ENCODE measurements at places on chromosomes 3 and 15. TPM values are rescaled to one million over a fixed set of nuclear protein-coding genes. Genes with fewer than 3 reads are reported as not detected.

- DNase-seq = no peak
Measured at GRCh38 chr3:139572847-139573672, 33.5 kb upstream of the RBP1 start.

Gene CHST2
- total RNA-seq = 0.49 TPM

Gene COL6A5
- not detected for total RNA-seq

- DNase-seq = no peak
Measured at GRCh38 chr3:16181361-16181760, 6.9 kb downstream of the GALNT15 start.

Gene SELENOS
- 70.9 TPM for total RNA-seq

GRCh38 chr3:59486520-59486919 is 436.7 kb upstream of the CFAP20DC start:
- DNase-seq = no peak

DNA sequence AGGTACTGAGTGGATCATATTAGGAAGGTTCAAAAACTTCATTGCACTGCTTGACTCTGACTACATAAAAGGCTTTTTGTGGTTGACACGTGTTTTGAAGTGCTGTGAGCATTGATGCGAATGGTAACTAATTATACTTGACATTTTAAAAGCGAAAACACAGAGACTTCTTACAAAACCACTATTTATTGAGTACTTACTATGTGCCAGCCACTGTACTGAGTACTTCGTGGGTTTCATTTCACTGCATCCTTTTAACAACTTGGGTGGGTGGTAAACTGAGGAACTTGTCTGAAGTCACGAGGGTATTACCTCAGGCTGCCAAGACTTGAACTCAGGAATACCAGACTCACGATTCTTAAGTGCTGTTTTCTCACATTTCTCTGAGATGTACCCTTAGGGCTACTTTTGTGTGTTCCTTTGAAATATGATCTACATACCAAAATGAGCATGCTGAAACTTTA is 45.3 kb upstream of the PPP4R2 start:
- DNase-seq = no peak

- no peak for DNase-seq
Measured at GRCh38 chr3:133979553-133979952, 50.2 kb downstream of the SLCO2A1 start.

GRCh38 chr3:72995337-72995736 is 1.3 kb upstream of the PPP4R2 start:
- DNase-seq = no peak

Gene SOX14
- total RNA-seq = not detected

Gene FBXL22
- total RNA-seq = not detected

- no peak for DNase-seq
Measured at GRCh38 chr3:5059782-5060181, 62.3 kb upstream of the ARL8B start.

- DNase-seq = no peak
Measured at GRCh38 chr3:102123590-102124190, 274.4 kb downstream of the NFKBIZ start.

Gene GALNT15
- 0.09 TPM for total RNA-seq

DNA sequence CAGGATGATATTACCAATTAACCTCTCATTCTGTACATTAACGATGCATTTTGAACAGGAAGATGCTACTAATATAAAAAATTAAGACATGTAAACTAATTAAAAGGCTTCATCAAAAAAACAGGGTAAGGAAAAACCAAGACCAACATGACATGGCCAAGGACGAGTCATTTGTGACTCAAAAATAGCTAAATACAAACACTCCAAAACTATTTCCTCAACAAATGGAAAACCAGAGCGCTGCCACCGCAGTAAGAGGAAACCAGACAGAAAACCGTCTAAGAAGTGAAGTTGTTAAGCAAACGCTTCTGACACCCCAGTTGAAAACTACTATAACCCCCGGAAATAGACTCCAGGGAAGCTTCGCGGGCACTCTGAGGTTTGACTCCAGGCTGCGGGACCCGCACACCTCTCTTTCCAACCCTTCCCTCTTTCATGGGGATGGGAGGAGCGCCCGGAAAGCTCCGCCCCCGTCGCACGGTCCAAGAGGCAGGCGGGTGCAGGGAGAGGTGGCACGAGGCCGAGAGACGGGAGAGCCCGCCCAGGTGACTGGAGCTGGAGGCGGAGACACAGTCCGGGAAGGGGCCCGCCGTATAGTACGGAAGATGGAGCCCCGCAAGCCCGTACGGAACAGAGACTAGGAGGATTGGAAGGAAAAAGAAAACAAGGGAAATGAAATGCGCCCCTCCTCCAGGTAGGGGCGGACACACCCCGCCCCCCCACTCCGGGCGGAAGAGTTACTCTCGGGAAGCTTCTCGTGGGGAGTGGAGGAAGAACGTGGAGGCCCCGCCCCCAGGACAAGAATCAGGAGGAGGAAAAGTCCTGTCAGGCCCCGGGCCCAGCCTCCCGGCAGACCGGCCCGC is 708 bp downstream of the DCAF1 start:
- DNase-seq = peak; percentile 83

DNA sequence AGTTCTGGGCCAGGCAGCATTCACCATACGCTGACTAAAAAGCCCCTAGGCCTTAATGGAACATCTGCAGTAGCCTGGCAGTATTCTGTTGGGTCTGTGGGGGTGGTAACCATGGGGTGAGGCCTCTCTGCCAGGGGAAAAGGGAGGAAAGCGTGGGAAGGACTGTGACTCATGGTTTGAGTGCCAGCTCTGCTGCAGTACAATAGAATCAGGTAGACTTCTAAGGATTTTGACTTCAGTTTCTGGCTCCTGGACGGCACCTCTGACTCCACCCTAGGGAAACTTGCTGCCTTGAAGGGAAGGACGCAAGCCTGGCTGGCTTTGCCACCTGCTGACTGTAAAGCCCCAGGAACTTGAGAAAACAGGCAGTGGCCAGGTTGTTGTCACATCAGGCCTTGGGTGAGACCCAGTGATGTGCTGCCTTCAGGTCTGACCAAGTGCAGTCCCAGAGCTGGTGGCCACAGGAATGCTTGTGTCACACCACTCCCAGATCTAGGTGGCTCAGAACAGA is 148.6 kb downstream of the SUCNR1 start:
- DNase-seq = no peak

Gene CYFIP1
- total RNA-seq = 70.5 TPM

GRCh38 chr3:144375088-144375487 is 403.5 kb downstream of the DIPK2A start:
- no peak for DNase-seq

DNA sequence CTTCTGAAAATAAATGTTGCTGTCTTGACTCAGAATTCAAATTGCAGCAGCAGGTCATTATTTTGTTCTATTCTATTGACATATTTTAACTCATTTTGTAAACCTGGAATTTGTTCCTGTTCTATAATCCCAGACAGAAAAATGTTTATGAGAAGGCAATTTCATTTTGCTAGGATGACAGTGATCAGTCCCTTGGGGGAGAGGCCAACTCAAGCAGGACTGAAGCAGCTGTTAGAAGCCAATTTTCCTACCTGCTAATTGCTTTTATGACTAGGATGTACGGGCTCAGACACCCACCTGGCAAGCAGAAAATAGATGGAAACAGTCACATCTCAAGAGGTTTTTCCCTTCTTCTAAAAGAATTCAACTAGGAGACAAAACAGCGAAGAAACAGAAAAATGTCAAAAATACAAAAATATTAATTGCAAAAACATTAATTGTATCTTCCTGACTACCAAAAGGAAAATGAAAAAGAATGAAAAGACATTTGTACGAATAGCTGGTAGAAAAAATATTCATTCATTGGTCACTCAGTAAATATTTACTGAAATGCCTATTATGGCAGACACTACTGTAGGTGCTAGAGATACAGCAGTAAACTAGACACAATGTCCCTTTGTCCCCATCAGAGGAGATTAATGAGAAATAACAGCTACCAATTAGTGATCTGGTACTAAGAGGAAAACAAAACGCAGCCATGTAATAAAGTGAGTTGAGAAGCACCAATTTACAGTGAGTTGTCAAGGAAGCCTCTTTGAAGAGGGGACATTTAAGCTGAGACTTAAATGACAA is 73.5 kb downstream of the PEAK1 start:
- no peak for DNase-seq

- DNase-seq = no peak
Measured at GRCh38 chr3:174810254-174810653, 48.9 kb upstream of the NAALADL2 start.

Gene SRGAP3
- 0.27 TPM for total RNA-seq

DNA sequence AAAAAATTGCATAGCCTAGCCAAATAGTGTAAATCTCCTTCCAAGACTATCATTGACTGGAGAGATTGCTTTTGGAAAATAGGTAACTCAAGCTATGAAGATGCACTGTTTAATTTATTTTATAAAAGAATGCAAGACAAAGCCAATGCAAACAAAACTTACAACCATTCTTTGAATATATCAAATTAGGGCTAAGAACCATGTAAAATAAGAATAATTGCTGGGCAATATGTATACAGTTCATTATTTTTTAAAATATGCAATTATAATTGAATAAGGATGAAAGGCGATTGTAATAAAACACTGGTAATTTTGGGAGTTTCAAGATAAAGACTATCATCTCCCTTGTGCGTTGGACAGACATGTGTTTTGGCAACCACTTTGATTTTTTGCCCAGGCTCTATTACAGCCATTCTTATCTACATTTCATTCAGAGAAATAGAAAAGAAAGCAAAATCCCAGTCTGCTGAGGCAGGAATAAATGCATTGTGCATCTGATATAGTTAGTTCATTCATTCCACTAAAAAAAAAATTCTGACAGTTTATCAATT is 242.3 kb upstream of the ROBO1 start:
- no peak for DNase-seq

GRCh38 chr3:129377615-129378014 is 50.8 kb downstream of the EFCAB12 start:
- no peak for DNase-seq

DNA sequence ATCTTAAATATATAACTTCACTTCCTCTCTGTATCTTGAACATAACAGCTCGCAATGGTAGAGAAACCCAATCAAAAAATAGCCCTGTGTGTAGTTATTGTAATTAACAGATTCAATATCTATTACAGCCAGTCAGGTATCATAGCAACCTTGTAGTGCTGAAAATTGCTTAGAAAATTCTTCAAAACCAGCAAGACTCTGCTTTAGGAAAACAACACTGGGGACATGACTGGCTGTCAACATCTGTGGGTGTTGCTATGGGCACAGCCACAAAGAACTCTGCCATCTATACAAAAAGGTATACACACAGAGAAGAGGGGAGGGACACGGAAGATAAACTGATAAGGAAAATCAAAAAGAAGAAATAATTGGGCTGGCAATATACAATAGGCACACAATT is 101.2 kb downstream of the WDR72 start:
- DNase-seq = no peak

DNA sequence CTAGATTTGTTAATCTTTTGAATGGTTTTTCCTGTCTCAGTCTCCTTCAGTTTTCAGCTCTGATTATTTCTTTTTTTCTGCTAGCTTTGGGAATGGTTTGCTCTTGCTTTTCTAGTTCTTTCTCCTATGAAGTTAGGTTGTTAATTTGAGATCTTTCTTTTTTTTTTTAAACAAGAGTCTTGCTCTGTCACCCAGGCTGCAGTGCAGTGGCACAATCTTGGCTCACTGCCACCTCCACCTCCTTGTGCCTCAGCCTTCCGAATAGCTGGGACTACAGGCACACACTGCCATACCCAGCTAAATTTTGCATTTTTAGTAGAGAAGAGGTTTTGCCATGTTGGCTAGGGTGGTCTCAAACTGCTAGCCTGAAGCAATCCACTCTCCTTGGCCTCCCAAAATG is 56.7 kb downstream of the UQCC5 start:
- no peak for DNase-seq

DNA sequence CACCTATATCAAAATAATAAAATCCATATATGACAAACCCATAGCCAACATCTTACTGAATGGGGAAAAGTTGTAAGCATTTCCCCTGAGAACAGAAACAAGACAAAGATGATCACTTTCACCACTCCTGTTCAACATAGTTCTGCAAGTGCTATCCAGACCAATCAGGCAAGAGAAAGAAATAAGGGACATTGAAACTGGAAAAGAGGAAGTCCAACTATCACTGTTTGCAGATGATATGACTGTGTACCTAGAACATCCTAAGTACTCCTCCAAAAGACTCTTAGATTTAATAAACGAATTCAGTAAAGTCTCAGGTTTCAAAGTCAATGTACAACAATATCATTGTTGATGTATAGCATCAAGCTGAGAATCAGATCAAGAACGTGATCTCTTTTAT is 35.6 kb upstream of the FGF7 start:
- DNase-seq = no peak

GRCh38 chr3:9340472-9340902 is 22.4 kb upstream of the THUMPD3 start:
- no peak for DNase-seq

DNA sequence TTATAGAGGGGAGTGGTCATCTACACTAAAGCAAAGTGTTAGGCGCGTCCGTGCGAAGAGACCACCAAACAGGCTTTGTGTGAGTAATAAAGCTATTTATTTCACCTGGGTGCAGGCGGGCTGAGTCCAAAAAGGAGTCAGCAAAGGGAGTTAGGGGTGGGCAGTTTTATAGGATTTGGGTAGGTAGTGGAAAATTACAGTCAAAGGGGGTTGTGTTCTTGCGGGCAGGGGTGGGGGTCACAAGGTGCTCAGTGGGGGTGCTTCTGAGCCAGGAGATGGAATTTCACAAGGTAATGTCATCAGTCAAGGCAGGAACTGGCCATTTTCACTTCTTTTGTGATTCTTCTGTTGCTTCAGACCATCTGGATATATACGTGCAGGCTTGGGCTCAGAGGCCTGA is 47.1 kb downstream of the OIP5 start:
- no peak for DNase-seq

Gene TUSC7
- total RNA-seq = not detected

Gene AADAC
- 7.8 TPM for total RNA-seq

DNA sequence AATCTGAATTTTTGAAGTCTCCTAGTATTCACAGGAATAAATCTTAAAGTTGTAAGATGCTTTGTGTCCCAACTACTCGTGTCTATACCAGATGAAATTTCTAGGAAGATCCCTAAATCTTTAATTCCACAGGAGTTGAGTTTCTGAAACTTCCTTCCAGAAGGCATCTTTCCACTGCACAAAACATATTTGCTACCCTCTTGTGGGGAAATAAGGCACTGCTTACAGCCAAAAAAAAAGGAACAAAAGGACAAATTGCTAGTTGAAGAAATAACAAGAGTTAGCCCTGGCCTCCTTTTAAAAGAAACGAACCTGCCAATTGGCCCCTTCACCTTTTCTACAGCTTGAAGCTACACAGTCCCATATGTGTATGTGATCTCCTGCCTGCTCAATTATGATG is 54.0 kb downstream of the TAFA4 start:
- DNase-seq = peak; percentile 8

DNA sequence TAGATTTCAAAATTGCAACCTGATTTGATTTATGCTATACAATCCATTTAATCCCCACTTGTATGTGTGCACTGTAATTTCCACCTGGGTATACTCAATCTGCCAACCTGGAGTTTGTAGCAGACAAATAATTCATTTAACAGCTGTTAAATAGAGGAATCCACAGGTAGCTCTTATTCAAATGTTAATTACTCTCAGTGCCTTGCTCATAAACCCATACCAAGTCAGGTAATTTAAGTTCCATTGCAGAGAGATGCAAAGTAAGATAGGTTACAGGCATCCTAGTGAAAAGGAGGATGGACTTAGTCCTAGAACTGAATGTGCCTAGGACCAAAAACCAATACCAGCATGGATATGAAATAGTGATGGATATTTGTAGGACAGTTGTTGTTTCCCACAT is 674.2 kb downstream of the TBL1XR1 start:
- DNase-seq = no peak

Data from NCI-H460 (cell line).